IPS-NIHi11 (cell line): ENCODE measurements at places on chromosomes 16 and 17.

- DNase-seq = no peak
Measured at GRCh38 chr16:24573141-24573540, 33.8 kb downstream of the RBBP6 start.

DNA sequence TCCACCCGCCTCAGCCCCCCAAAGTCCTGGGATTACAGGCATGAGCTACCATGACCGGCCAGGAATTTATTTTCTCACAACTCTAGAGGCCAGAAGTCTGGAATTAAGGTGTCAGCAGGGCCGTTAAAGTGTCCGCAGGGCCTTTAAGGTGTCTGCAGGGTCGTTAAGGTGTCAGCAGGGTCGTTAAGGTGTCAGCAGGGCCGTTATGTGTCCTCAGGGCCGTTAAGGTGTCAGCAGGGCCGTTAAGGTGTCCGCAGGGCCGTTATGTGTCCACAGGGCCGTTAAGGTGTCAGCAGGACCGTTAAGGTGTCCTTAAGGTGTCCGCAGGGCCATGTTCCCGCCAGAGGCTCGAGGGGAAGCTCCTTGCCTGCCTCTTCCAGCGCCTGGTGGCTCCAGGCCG is 125.2 kb downstream of the RAP1GAP2 start:
- DNase-seq = no peak

DNA sequence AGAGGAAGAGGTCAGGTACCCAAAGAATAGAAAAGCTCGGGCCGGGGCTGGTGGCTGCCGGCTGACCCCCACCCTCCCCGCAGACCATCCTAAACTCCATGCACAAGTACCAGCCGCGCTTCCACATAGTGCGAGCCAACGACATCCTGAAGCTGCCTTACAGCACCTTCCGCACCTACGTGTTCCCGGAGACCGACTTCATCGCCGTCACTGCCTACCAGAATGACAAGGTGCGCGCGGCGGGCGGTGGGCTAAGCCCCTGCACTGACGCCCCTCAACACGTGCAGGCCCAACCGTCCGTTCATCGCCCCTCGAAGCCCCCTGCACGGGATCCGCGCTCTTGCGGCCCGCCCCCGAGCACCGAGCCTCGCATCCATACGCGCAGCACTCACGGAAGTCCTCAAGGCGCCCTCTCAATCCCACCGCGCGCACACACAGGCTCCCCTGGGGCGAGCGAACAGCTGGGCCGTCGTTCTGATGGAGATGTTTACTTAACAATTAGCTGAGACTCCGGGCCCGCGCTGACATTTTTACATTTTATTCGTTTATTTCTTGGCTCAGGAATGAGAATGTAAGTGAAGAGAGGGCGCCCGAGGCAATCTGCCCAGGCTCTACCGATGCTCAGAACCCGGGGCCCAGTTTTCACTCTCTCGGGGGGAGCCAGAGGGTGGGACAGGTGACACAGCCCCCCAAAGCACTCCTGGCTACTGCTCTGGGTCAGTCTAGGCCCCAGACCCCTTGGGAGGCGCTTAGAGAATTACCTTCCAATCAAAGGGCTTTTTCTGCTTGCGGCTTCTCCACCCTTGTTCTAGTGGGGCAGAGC is 3.5 kb downstream of the TBX2 start:
- DNase-seq = peak; percentile 23

GRCh38 chr17:57895382-57896060 is 45.7 kb upstream of the MRPS23 start:
- no peak for DNase-seq

DNA sequence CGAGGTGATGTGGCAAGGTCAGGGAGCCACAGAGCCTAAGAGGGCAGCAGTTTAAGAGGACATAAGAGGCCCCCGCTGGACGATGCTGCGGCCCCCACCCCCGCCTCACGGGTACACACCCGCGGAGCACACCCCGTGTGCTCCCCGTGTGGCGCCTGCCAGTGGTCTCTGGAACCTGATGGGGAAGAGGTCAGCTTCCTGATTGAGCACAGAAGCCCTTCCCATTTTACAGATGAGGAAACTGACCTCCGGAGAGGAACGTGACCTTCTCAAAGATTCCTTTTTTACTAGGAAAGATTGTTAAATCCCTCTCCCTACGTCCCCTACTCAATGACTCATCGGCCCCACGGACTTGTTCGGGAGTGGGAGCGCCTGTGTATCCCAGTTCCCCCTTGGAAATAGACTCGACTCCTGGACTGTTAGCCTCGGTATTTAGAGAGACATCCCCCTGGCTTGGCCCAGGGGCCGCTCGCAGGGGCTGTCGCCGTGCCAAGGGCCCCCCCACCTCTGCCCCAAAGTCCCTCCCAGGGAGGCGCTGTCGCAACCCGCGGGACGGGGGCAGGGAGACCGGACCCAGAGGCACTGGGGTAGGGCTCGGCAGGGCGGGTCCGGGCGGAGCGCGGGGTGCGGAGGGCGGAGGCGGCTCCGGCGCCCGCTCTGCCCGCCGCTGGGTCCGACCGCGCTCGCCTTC is at the start of gene ABCC3:
ABCC3 (plus strand) TSS at position 658 of the 691 bp plus-strand sequence. CDS start 56 bp downstream, outside the sequence.
- DNase-seq = peak; percentile 80

- DNase-seq = peak; percentile 32
Measured at GRCh38 chr16:71846431-71846830, 655 bp downstream of the ATXN1L start.

DNA sequence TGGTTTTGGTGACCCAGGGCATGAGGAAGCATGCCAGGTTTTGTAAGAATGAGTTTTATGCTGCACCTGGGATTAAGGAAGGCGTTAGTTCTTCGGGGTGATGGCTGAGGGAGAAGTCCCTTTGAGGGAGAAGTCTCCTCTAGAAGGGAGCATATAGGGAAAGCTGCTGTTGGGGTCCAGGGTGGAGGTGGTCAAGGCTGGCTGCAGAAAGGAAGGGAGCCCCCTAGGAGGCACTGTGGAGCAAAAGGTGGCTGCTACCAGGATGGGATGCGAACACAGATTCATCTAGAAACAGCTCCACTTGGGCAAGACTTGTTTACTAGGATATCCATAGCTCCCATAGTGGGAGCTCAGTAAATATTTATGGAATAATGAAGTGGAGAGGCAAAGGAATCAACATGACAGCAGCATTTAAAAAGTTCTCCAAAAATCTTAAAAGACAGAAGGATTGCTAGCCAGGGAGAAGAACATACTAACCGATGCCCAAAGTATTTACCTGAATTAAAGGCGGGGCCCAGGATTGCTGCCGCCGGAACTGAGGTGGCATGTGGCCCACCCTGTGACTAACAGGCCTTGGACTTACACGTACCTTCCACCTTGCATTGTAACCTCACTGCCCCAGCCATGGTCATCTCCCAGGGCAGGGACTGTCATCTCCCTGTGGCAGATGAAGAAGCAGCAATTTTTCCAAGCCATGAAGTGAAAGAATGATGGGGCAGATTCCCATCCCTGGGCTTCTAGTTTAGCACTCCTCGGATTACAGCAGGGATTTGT is 7.1 kb upstream of the LPCAT2 start:
- DNase-seq = peak; percentile 67

DNA sequence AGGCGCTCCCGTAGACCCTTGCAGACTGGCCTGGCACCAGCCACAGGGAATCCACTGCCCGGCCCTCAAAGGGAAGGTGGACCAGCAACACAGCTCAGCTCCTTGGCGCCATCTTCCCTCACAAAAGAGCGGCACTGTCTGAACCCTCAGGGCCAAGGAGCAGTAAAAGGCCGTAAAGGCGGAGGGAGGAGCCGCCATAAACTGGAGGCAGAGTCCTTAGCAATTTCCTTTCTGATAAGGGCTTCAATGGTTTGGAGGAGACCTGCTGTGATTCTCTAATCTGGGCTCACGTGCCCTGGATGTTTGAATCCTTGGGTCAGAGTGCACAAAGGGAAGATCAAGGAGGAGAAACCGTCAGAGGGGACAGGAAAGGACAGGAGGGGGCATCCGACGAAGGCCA is 15.5 kb upstream of the AXIN2 start:
- no peak for DNase-seq
